ENCODE measurements at places on chromosomes 1 and 21. TPM values are rescaled to one million over a fixed set of nuclear protein-coding genes. Genes with fewer than 3 reads are reported as not detected.

DNA sequence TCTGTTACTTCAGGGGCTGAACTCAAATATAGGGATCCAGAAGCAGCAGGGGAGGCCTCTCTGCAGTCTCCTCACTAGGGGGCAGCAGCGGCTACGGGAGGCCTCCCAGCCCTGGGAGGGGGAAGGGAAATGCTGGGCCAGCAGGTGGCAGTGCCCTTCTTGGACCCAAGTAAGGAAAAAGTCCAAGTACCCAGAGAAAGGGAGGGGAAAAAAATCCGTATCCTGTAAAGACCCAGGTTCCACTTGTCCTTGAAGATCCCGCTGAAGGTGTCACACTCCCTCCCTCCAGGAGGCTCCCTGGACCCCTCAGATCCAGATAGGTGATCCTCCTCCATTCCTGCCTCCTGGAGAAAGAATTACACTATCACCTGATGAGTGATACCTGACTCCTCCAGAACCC lies 14.1 kb upstream of the NUAK2 start:
- peak; percentile 82 for DNase-seq

DNA sequence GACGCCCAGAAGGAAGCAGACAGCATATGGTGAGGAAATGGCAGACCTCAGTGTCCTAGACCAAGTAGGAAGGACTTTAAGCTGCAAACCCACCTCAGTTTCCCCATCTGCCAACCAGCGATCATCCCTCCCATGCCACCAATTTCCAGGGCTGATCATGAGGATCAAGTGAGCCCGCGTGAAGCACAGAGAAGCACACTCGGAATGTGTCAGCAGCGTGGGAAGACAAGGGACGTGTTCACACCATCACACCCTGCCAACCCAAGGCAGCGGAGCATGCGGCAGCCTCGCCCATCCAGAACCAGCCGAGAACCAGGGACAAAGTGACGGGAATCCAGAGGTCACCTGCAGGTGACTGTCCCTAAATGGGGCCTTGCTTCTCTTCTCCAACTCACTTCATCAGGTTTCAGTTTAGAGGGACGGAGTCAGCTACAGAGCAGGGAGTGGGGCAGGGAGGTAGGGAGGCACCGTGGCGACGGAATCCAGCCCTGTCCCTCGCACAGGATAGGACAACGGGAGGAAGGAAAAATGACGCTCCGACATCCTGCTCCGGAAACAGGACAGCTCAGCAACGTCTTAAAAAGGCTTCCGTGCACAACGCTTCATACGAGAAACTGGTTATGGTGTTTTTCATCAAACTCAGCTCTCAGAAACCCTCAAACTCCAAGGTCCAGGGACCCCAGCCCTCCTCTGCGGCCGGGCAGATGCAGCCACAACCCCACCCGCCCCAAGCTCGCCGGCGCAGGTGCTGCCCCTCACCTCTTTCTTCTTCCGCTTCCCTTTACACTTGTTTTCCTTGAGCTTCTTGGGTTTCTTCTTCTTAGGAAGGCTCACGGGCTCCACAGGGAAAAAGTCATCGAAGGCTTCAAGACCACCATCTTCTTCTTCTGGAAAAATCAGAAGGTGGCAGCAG lies 12.5 kb downstream of the CHD5 start:
- DNase-seq = no peak

HFM1 gene
- 1.6 TPM for total RNA-seq

- DNase-seq = no peak
Observed at GRCh38 chr1:222416001-222416791, 131.7 kb downstream of the HHIPL2 start.

DNA sequence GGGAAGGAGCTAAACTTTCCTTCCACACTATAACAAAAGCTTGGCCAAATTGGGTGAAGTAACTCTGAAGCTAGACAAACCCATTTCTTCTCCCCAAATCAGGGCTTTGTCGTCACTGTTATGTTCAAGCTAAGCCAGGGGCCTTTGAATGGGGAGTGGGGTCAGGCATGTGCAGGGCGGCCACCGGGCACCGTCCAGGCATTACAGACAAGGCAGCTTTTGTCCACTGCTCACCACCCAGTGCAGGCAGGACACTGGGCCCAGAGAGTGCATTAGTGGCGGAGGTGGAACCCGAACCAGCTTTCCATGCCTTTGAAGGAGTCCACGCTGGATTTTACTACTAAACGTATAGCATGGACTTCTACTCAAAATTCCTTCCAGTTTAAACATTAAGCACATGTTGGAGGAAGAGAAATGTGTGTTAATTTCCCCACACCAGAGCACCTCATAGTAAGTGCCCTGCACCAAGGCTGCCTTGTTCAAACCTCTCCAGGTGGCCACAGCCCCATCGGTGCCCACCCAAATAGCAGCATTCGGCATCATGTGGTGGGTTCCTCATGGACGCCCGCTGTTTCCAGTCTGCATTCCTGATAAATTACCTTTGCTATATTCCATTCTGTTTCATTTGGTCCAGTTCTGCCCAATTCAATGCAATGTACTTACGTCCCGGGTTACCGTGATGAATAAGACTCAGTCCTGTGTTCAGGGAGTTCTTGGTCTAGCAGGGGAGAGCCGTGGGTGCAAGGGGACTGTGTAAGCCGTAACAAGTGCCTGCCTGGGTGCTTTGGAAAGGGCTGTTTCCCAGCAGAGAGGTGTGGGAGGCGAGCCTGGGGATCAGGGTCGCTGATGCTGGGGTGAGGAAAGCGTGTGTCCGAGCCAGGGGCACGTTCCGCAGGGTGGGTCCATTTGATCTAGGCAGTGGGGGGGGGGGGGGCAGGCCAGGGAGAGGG lies 1.6 kb downstream of the UBASH3A start:
- DNase-seq = no peak

GRCh38 chr1:99786751-99787501 lies 20.5 kb upstream of the FRRS1 start:
- peak; percentile 23 for DNase-seq

All from OCI-LY7 (cell line).